Activated CD4-positive, alpha-beta T cell treated with anti-CD3 and anti-CD28 coated beads for 48 hours (primary cell): ENCODE measurements at places on chromosomes 2 and 18.

DNA sequence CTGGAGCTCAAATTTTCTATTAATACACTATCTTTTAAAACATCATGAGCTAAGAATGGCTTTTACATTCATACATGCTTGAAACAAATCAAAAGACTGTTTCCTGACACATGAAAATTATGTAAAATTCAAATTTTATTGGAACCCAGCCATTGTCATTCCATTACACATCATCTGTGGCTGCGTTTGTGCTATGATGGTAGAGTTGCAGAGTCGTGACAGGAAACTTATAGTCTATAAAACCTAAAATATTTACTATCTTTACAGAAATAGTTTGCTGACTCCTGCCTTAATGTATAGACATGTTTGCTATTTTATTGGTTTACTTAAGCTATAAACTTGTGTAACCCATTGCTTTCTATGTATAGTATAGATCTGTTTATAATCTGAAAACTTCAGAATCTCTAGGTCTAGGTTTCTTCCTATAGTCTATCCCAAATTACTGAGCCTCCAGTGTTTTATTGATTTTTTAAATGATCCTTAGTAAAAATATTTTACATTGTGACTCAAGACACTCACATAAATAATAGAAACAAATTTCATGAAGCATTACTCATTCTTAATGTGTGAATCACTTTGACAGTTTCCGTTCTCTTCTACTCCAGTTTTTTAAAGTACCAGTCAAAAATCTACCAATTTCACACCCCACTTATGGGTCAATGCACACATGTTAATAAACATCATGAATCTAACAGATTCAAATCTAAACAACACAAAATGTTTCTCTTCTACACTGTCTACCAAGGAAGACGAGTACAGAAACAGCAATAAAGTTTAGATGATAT lies 26.4 kb upstream of the MRPL19 start:
- DNase-seq: no peak

- no peak for DNase-seq
Measured at GRCh38 chr2:220315098-220315823, 687.8 kb downstream of the SLC4A3 start.

- peak; percentile 85 for DNase-seq
Measured at GRCh38 chr2:149017116-149017985, 21.1 kb upstream of the LYPD6B start.

- peak; percentile 42 for DNase-seq
Measured at GRCh38 chr2:55616551-55617174, 759 bp downstream of the PPP4R3B start.

DNA sequence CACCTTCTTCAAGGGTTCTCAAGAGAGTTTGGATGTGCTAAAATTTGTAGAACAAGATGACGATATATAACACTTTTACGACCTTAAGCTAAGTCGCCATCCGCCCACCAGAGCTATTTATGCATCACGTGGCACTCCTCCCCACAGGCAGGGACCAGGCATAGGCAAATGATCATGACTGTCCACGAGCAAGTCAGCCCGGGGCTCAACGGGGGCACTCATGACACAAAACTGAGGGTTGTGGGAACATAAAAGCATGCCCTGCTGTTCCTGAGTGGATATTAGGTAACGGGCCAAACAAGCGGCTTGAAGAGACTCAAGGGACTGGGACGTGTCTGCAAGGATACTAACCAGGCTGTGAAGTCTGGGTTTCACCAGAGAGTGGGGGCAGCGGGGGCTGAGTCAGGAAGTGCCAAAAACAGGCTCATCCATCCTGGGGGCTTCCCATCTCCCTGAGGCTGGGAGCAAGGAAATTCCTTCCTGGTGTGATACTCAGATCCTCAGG lies 58.1 kb downstream of the FAM178B start:
- DNase-seq: no peak

DNA sequence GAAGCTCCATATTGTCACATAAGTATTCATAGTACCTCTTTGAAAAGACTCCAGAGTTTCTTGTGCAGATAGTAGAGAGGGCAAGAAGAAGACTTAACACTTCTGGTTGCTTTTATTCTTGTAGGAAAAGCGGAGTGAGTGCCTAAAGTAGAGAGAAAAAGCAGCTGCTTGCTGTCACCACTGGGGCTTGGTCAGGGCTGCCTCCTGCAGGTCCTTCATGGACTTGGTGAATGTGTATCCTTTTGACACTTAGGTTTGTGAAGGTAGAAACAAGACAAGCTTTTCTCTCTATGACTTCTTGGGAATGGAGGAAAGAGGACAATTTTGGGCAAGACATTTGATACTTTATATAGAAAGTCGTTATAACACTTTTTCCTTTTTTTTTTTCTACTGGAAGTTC lies 312.8 kb upstream of the FANCL start:
- DNase-seq: no peak

DNA sequence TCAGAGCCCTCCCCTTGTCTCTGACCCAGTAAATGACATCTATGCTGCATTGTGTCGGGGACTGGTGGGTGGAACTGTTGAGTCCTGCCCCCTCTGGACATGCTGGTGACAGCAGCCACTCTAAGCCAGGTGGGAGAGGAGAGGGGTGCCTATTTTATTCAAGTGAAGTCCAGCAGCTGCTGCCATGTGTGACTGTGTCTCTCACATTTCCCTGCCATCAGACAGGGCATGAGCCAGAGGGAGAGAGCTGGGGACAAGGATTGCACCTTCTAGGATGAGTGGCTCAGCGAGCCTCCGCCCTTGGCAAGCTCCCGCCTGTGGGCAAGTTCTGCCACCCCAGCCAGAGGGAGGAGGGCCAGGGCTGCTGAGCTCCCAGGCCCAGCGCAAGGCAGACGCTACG lies 13.7 kb downstream of the NGEF start:
- no peak for DNase-seq

- no peak for DNase-seq
Measured at GRCh38 chr2:128299628-128300027, 19.0 kb downstream of the HS6ST1 start.

DNA sequence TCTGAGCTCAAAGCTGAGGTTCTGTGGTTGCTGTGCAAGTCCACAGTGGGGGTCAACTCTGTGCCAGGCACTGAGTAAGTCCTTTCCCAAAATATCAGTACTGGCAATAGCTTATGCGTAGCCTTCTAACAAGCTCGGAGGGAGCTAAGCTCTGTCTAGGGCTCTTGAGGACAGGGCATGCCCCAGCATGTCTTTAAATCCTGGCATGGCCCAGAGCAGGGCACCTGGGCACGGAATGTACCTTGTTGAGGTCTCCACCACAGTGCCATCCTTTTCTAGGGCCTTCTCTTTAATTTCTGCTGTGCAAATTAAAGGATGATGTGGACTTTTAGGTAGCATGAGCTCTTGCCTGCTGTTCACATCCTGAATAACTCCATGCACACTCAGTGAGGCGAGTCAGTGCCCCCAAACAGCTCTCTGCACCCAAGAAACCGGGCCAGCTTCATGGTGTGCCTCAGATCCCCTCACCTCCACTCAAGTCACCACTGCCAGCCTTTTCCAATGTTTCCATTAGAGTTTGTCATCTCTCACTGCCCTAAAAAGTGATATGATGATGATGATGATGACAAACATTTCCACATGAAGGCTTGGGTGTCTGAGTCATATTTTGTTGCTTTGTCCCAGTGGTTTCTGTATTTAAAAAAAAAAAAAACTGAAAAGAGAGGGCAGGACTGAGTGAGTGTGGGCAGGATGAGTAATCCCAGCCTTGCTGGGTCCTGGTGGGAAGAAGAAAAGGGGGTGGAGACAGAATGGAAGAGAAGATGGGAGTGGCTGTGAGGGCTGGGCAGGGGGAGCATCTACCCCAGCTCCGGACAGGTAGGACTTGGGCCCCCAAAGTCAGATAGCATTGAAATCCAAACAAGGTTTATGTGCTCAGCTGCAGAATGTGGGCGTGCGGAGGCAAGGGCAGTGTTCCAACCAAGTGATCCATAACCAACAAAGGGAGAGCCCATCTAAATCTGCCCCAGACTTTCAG lies 78.9 kb downstream of the ZBTB7C start:
- DNase-seq: no peak

DNA sequence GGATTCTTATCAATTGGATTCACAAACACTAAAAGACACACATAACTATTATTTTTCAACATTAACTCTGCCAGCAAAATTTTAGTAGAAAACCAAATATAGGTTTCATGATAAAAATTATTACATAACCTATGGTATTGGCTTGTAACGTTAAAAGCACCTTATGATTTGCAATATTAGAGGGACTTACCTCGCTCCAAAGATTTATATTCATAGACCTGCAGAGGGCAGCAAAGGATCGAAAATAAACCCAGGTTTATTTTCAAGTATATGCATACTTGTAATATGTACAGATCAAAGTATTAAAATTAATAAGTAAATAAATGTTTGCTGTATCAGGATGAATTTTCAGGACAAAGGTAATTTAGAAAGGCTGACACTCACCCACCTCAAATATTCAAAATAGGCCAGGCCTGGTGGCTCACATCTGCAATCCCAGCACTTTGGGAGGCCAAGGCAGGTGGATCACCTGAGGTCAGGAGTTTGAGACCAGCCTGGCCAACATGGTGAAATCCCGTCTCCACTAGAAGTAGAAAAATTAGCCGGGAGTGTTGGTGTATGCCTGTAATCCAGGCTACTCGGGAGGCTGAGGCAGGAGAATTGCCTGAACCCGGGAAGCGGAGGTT lies 45.3 kb downstream of the LRPPRC start:
- DNase-seq: no peak

GRCh38 chr2:9570182-9571060 lies 14.8 kb upstream of the ADAM17 start:
- no peak for DNase-seq

DNA sequence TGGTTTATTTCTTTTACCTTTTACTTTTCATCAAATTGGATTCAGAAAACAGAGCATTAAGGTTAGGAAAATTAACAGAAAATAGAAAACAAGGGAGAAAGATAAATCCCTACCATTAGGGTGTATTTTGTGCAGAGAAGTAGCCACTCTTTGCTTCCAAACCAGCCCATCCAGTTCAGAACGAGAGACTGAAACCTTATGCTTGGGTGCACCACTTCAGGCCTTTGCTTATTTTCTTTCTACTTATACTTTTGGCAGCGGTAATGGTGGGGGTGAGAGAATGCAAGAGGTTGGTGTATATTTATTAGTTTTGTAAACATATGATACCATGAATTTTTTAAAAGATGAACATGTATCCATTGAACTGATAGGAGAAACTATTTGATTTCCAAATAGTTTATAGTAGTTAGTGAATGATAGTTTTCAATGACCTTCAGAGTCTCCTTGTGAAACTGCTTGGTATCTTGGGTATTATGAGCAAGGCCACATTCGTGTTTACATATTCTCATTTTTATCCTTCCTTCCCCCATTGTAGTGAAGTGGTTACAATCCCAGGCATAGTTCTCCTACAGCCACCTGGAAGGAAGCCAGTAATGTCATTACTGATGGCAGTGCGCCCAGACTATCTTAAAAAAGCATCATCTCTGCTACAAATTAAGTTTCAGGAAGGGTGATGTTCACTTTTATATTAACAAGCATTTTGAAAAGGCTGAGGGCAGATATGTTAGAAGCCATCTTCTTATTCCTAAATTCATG lies 60.8 kb downstream of the MFSD6 start:
- no peak for DNase-seq

GRCh38 chr2:199973703-199974102 lies 18.3 kb downstream of the MAIP1 start:
- no peak for DNase-seq

- peak; percentile 2 for DNase-seq
Measured at GRCh38 chr2:167135706-167136105, 247.4 kb downstream of the XIRP2 start.

GRCh38 chr2:7363906-7364305 lies 446.7 kb downstream of the RNF144A start:
- no peak for DNase-seq

GRCh38 chr2:102187496-102188150 lies 800 bp downstream of the IL1RL2 start:
- peak; percentile 70 for DNase-seq

- no peak for DNase-seq
Measured at GRCh38 chr2:229514273-229514895, 200.0 kb downstream of the DNER start.

GRCh38 chr2:48717846-48718245 lies 37.7 kb downstream of the LHCGR start:
- no peak for DNase-seq

DNA sequence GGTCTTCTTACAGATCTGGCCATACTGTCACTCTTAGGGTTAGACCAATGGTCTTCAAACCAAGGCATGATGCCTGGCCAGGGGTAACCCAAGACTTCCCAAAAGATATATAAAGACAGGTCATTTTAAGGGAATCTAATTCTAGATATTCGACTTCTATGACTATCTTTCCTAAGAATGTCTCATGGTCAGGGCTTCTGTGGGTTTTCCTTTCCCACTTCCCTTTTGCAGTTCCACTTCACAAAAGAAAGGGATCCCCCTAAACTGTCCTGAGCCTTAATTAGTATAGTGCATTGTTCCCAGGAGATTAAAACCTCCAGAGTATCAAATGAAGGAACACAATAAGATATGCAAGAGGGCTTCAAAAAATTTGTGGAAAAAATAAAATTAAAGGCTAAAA lies 223.6 kb upstream of the SIX2 start:
- DNase-seq: no peak
